Activated T-helper 17 cell treated with anti-CD3 and anti-CD28 coated beads, Interleukin-2, amount 50 U/mL, for 72 hours (primary cell): ENCODE measurements at places on chromosomes 1 and 21. TPM values are rescaled to one million over a fixed set of nuclear protein-coding genes. Genes with fewer than 3 reads are reported as not detected.

UROD gene
- 81.7 TPM for total RNA-seq

RCAN3 gene
- total RNA-seq = 54.6 TPM

SH2D5 gene
- total RNA-seq = 0.06 TPM

CPTP gene
- total RNA-seq = 22.3 TPM

SPRR5 gene
- total RNA-seq = not detected

CDA gene
- total RNA-seq = not detected

ETV3 gene
- 18.4 TPM for total RNA-seq

CELA2A gene
- total RNA-seq = not detected

PDE9A gene
- 6.9 TPM for total RNA-seq

ADAM30 gene
- not detected for total RNA-seq

SLC22A15 gene
- 0.85 TPM for total RNA-seq

SMPDL3B gene
- 0.45 TPM for total RNA-seq

SLFNL1 gene
- 0.13 TPM for total RNA-seq

PUSL1 gene
- total RNA-seq = 24.0 TPM

SAMD13 gene
- not detected for total RNA-seq

HCRTR1 gene
- total RNA-seq = not detected

RYR2 gene
- total RNA-seq = 0.15 TPM

LCE2D gene
- not detected for total RNA-seq

SPATA45 gene
- not detected for total RNA-seq

PLA2G2D gene
- total RNA-seq = not detected

S100A9 gene
- 0.66 TPM for total RNA-seq

OR2T12 gene
- total RNA-seq = not detected

ADGRB2 gene
- total RNA-seq = 4.5 TPM

F13B gene
- total RNA-seq = 0.13 TPM

CDC20 gene
- total RNA-seq = 127 TPM

GCSAML gene
- 1.1 TPM for total RNA-seq

F5 gene
- total RNA-seq = 55.2 TPM

OR10J1 gene
- not detected for total RNA-seq

CNIH3 gene
- total RNA-seq = 3.0 TPM

AMY1C gene
- not detected for total RNA-seq

TEX38 gene
- not detected for total RNA-seq

DUSP12 gene
- total RNA-seq = 12.0 TPM

CFHR2 gene
- not detected for total RNA-seq

HTR6 gene
- not detected for total RNA-seq

MAST2 gene
- total RNA-seq = 29.8 TPM

TMCC2 gene
- 3.5 TPM for total RNA-seq
